ENCODE measurements at places on chromosomes 12 and 14.

DNA sequence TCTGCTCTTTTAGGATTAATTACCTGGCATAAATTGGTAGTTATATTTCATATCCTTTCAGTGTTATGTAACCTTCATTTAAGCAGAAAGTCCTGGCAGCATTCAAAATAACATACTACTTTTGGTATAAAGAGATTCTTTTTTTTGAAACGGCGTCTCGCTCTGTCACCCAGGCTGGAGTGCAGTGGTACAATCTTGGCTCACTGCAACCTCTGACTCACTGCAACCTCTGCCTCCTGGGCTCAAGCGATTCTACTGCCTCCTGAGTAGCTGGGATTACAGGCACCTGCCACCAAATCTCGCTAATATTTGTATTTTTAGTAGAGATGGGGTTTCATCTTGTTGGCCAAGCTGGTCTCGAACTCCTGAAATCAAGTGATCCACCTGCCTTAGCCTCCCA is 9.2 kb downstream of the KTN1 start:
- no peak for DNase-seq

- no peak for DNase-seq
These were observed 66.8 kb downstream of the CLIP1 start for GRCh38 chr12:122355706-122356105.

- DNase-seq, result no peak
These were observed 272.0 kb downstream of the RPAP3 start for GRCh38 chr12:47433876-47434275.

GRCh38 chr14:104345621-104346462 is 207.5 kb downstream of the KIF26A start:
- no peak for DNase-seq

DNA sequence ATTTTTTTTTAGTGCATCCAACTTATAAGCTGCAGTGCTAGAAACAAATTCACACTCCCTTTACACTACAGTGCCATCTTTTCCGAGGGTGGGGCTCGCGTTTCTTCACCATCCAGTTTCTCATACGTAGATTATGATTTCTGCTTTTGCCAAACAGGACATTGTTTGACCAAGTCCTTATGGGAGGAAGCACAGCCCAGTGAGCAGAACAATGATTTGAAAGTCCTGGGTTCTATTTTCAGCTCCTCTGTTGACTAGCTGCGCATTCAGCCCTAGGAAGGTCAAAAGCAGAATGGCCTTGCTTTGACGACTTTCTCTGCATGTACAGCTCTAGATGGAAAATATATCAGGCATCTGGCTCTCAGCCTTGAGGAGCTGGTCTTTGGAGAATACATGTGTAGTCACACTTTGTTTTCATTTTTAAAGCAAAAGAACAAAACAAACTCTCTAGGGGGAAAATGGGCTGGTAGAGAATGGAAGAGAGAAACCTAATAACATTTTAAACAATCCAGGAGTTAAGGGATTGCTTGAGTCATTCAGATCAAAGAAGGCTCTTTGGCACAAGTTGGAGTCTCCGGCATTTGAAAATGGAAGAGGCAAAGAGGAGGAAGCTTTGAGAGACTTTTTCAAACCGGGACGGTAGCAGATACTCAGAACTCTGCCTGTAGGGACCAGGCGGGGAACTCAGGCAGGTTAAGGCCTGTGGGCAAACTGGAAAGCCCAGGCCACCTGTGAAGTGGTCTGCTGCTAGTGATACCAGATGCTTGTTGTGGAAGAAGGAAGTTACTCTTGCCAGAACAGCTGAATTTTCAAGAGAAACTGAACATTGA is 257.3 kb upstream of the PLEKHG7 start:
- DNase-seq, result no peak

- no peak for DNase-seq
These were observed 26.6 kb downstream of the ZFHX2 start for GRCh38 chr14:23524954-23525353.

All from SJSA1 (cell line).